ENCODE measurements at places on chromosomes 1 and 21. TPM values are rescaled to one million over a fixed set of nuclear protein-coding genes. Genes with fewer than 3 reads are reported as not detected.

DNA sequence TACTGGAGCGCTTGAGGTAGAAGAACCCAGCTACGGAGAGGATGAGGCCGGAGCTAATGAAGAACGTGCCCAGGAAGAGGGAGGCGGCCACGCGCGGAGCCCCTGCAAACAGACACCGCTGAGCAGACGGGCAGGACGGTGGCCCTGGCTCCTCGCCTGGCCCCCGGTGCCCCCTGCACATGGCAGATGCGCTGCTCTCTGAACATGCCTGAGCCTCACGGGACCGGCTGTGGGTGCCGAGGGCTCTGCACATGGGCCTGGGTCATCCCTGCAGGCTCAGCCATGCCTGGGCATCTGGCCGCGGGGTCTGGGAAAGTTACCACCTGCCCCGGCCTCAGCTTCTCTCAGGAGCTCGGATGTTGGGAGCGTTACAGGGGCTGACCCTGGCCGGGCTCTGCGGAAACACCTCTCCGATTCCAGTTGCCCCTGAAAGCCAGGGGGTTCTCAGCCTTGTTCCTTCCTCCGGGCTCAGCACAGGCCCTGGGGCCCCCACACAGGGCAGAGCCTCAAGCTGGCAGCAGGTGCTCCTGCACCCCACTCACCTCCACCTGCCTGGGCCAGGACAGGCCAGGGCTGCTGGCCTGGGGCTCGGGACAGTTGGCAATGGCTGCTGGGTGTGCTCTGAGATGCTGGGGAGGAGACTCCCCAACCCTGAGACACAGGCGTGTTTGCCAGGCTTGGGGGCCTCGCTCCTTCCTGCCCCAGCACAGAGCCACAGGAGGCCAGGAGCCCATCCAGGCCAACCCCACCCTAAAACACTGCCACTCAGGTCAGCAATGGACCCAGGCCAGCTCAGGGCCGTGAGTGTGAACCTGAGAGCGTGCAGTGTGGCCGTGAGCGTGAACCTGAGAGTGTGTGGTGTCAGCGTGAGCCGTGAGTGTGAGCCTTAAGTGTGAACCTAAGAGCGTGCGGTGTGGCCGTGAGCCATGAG, 12.1 kb upstream of the RNF223 start:
- no peak for DNase-seq

GRCh38 chr21:37912616-37913015, 3.6 kb downstream of the KCNJ6 start:
- DNase-seq = no peak

GRCh38 chr1:8422510-8423268, 104.8 kb downstream of the SLC45A1 start:
- DNase-seq = peak; percentile 30

- peak; percentile 29 for DNase-seq
These were observed 10.5 kb downstream of the ZMYM4 start for GRCh38 chr1:35278886-35279554.

DNA sequence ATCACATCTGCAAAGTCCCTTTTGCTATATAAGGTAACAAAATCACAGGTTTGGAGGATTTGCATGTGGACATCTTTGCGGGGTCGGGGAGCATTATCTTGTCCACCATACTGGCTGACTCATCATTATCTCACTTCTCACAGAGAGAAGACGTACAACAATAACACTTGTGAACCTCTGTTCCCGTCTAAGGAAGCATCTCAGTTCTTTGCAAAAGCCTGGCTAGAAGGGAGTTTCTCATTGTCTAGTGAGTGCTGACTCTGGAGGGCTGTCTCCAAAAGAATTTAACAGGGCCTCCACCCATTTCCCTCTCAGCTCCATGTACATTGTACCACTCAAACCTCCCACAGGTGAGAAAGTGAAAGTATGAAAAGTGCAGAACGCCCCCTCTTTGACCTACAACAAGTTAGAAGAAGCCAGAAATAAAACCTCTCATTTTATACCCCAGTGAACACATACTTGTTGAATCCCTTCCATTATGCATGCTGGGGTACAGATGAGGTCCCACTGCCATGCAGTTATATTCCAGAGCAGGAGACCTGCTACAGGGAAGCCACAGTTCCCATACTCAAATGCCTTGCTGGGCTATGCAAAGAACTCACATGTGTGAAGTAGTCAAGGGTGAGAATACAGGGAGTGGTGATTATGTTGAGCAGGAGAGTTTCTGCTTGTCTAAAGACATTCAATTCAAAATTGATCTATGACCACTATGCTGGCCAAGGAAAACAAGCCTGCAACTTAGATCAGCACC, 121.7 kb upstream of the PRDX6 start:
- DNase-seq = no peak

DNA sequence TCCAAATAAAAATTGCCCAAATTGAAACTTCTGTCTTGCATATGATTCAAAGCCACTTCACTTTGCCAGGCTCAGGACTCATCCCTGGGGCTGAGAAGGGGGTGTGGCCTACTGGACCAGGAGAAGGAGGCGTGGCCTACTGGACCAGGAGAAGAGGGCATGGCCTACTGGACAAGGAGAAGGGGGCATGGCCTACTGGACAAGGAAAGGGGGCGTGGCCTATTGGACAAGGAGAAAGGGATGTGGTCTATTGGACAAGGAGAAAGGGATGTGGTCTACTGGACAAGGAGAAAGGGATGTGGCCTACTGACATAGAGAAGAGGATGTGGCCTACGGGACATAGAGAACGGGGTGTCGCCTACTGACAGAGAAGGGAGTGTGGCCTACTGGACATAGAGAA, 405.3 kb downstream of the RRAGC start:
- no peak for DNase-seq

Gene AJAP1
- total RNA-seq = under 0.01 TPM
